ENCODE measurements at places on chromosomes 1 and 21.

GRCh38 chr1:206518206-206518605 lies 10.9 kb downstream of the RASSF5 start:
- DNase-seq, result no peak

GRCh38 chr1:109521002-109521951 lies 11.8 kb upstream of the AMIGO1 start:
- DNase-seq, result no peak

DNA sequence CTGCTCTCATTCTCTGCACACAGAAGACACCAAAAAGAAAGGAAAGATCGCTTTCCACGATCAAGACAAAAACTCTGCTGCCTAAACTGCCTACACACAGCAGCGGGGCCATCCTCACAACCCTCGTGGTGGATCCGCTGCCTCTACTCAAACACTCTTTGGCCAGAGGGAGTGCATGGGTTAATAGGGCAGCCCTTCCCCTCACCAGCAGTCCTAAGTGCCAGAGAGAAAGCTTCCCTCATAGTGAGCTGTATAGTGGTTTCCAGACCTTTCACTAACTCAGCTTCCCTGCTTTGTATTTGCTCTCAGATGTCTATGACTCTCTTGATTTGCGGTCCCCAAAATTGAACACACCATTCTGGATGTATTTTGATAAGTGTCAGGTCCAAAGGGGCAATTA lies 30.9 kb downstream of the GPR161 start:
- no peak for DNase-seq

DNA sequence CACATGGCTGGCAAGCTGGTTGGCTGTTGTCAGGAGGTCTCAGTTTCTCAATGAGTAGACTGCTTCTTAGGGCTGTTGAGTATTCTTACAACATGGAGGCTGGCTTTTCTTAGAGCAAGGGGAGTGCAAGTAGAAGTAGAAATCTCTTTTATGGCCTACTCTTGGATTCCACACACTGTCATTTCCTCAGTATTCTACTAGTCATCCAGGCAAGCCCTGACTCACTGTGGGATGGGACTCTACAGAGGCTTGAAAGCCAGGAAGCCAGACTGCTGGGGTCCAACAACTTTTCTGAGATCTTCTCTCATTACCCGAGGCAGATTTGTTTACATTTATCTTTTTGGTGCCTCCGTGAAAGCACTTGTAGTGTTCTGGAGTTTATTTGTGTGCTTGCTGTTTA lies 196.2 kb upstream of the APP start:
- DNase-seq, result no peak

GRCh38 chr1:156892190-156893047 lies 1.1 kb upstream of the PEAR1 start:
- peak; percentile 81 for DNase-seq

DNA sequence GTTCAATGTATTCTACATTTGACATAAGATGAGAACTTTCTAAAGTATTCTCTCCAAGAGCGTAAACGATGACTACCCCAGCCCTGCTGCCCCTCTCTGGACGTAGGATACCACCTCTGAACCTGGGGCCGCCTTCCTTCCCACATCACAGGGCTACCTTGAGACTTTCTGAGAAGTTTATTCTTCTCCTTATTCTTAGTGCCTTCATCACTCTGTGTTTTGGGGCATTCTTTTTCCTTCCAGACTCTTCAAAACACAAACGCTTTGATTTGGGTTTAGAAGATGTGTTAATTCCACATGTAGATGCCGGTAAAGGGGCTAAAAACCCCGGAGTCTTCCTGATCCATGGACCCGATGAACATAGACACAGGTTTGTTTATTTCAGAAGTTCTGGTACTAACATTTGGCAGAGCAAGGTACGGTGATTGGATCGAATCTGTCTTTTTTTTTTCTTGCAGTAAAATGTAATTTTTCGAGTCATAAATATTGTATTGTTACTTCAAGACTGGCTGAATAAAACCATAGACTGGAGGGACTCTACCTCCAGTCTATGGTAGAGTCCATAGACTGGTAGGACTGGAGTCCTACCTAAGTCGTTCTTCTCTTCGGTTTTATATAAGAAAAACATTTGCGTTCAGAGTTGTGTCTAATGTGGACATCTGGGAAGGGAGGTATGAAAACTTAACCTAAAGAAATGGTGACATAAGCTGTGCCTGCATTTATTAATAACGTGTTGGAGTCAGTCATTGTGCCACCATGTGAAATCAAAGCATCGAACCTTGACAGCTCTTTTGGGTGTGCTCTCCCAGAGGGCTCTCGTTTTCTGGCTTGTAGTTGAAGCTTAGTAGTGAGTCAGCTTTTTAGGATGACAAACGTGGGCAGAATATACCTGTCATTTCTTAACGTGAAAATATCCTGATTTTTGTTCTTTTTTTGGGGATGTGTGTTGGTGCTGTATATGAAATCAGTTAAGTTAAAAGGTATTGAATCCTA lies 1.2 kb downstream of the MAN1A2 start:
- peak; percentile 20 for DNase-seq

- no peak for DNase-seq
Measured at GRCh38 chr1:156388174-156389137, 19.4 kb downstream of the RHBG start.

GRCh38 chr1:206609229-206609991 lies 2.9 kb downstream of the EIF2D start:
- no peak for DNase-seq

DNA sequence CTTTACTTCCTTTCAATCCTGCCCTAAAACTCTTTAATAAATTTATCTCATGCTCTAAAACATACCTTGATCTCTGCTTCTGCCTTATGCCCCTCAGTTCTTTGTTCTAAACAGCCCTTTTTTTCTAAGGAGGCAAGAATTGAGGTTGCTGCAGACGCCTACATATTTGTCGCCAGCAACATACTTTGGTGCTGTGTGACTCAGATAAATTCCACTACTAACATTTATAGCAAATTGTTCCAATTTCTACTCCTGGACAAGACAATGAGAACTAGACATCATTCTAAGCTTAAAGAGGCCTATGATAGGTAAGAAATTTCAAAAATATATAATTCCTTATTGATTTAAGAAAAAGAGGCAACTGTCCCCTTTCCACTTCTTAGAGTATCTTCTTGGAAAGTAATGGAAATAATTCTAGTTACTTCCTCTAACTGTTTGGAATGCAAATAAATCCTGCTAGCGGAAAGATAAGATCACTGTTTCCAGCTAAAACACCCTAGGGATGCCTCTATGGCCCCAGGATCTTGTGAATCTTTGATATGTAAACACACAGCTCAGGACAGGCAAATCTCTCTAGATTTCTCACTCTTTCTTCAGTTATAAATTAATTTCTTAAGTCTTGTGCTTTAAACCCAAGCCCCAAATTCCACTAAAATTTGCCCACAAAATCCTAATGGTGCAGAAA lies 869.1 kb downstream of the KCNT2 start:
- no peak for DNase-seq

DNA sequence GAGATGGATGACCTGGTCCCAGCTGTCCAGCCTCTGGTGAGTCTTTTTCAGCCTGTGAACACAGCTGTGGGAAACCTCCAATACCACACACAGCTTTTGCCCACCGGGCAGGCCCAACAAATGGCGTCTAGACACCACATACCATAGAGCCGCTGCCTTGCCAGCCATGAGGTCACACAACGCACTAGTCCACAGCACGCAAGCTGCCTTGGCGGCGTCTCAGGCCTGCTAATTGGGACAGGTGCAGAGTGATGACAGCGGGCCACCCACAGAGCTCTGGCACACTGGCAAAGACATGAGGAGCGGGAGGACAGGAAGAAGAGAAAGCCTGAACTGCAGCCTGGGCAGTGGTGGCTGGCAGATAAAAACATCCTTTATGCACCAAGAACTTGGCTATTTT lies 125.5 kb downstream of the ADAMTS1 start:
- no peak for DNase-seq

DNA sequence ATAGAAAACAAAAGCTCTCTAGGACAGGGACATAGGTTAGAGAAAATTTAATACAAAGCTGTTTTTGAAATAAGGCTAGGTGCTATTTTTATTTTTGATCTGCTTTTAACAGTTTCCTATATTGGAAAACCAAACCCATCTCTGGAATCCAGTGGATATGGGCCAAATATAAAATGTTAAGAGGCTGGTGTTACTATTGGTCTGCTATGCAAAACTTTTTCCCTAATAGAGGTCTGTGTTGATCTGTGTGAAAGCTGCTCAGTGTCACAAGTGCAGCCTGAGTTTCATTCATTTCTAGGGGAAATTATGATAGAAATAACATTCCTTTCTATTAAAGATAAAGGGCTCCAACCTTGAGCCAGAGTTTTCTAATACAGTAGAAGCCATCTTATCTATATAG lies 116.4 kb downstream of the OLFML2B start:
- no peak for DNase-seq

DNA sequence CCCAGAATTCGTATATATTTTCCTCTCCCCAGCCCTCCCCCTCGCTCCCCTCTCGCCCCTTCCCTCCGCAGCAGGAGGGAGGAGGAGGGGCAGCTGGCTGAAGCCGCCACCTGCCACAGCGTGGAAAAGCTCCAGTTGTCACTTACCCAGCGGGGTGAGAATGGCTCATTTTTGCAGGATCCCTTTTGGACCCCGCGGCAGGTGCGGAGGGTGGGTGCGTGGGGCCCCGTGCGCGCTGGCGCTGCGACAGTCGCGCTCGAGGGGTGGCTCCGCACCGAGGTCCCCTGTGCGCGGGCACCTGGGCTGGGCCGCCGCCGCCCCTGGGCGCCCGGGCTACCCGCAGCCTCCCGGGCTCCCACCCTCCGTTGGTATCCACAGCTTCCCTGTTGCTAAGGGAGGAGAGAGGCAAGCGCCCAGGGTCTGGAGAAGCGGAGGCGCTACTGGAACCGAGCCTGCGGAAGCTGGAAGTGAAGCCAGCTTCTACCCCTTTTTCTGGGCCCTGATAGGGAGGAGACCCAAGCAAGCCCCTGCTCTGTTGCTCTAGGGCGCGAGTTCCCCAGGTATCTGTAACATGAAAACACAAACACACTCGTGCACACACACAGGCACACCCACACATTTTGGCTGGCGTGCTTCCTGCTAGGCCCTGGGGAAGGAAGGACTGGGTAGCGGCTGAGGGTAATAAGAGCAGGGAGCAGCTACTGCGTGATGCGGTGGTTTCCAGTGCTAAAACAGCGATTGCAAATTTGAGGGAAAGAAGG lies at the start of gene ERICH3:
TSS of gene ERICH3 (minus strand) at position 442 of the 761 bp plus-strand sequence. CDS start at position 169, 273 bp downstream.
- peak; percentile 63 for DNase-seq

DNA sequence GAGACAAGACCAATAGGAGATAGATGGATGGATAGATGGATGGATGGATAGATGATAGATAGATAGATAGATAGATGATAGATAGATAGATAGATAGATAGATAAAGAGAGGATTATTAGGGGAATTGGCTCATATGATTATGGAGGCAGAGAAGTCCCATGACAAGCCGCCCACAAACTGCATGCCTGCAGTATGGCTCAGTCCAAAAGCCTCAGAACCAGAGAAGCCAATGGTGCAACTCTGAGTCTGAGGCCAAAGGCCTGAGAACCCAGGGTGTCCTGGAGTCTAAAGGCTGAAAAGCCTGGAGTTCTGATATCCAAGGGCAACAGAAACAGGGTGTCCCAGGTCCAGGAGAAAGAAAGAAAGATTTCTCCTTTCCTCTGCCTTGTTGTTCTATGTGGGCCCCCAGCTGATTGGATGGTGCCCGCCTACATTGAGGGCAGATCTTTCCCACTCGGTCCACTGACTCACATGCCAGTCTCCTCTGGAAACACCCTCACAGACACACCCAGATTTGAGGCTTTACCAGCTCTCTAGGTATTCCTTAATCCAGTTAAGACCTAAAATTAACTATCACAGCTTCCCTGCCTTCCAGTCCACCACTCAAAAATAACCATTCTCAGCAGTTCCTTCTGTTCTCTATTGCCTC lies 39.6 kb upstream of the IRF2BP2 start:
- no peak for DNase-seq

- no peak for DNase-seq
Measured at GRCh38 chr1:212909652-212910063, 40.7 kb upstream of the VASH2 start.

DNA sequence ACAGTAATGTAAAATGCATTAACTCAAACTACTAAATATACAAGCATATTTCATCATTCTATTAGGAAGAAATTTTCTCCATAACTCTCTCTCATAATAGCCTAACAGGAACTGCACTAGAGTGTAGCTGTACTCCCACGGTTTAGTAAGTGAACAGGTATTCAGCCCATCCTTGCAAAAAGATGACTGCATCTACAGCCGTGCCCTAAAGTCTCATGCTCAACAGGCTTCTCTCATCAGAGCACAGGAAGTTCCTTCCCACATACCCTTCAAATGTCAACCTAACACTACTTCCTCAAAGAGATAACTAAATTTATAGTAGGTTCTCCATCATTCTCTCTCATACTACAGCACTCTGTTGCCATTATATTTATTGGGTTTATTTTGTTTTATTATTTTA lies 251.6 kb downstream of the AKT3 start:
- no peak for DNase-seq

- DNase-seq, result no peak
Measured at GRCh38 chr21:14901482-14901958, 163.3 kb downstream of the NRIP1 start.

GRCh38 chr1:236725668-236726067 lies 39.4 kb downstream of the ACTN2 start:
- no peak for DNase-seq

DNA sequence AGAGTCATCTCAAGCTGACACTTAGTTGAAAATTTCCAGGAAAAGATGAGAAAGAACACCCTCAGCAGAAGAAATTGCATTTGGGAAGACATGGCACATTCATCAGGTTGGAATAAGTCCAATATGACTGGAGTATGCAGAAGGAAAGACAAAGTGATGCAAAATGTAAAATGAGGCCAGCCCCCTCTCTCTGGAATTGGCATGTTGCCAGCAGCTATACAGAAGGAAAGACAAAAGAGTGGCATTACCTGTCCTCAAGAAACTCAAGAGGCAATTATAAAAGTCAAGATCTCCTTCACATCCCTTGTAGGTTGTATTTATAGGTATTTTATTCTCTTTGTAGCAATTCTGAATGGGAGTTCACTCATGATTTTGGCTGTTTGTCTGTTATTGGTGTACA lies 426.3 kb downstream of the AGBL4 start:
- DNase-seq, result no peak

GRCh38 chr1:184820218-184820750 lies 65.6 kb upstream of the EDEM3 start:
- no peak for DNase-seq

GRCh38 chr1:91897016-91897415 lies 11.1 kb upstream of the TGFBR3 start:
- no peak for DNase-seq

- no peak for DNase-seq
Measured at GRCh38 chr1:206970446-206970845, at the start of gene FCAMR. Gene FCAMR (minus strand): TSS chr1:206970460. CDS start chr1:206970125, 335 bp downstream.

Measured in NCI-H524 (cell line).